ENCODE measurements at places on chromosomes 12 and 14. TPM values are rescaled to one million over a fixed set of nuclear protein-coding genes. Genes with fewer than 3 reads are reported as not detected.
A peak's percentile ranks its signal among the peaks of the same experiment; 100 is the strongest.

CHPT1 gene
- 30.2 TPM for total RNA-seq

GRCh38 chr12:65605019-65605418 lies 219.3 kb upstream of the HMGA2 start:
- no peak for DNase-seq

DNA sequence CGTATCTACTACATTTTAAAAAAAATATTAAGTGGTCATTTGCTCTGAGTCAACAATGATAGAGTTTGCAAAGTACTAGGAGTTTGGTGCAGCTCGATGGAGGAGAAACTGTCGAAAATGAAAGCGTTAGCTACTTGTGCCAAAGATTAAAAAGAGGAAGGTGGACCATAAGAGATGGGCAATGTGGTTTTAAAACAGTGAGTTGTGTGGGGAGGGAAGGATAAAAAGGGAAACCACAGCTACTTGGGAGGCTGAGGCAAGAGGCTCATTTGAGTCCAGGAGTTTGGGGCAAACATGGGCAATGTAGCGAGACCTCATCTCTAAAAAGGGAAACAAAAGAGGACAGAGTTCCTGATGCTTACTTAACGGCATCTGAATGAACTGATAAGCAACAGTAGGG lies 18.2 kb upstream of the STRAP start:
- DNase-seq, result no peak

DNA sequence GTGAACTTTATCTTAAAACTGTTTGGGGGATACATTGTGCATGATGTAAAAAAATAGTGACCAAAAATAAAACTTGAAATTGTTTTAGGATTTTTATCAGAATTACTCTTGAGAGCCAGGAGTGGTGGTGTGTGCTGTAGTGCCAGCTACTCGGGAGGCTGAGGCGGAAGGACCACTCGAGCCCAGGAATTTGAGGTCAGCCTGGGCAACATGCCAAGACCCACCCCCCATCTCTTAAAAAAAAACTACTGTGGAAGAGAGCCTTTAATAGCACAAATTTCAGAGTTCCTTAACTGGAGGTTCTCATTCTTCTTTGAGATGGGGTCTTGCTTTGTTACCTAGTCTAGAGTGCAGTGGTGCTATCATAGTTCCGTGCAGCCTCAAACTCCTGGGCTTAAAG lies 21.5 kb downstream of the CPSF2 start:
- DNase-seq, result no peak

MYO1H gene
- 0.51 TPM for total RNA-seq

DNA sequence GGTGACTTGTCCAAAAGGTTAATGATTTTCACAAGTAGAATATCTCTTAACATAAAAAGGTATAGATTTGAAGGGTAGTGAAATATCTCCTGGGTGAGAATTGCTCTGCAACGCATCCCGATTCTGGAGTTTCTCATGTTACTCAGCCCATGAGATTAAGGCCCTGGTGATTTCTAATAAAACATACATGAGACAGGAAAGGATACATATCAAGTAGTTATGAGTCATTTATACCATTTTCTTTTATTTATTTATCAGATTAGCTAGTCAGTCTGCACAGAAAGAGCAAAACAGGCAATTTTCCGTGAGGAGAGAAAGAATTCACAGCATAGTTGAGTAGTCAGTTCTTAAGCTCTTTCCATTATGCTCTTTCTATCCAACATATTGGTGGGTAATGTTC lies 535.6 kb upstream of the ATP2B1 start:
- DNase-seq, result no peak

- no peak for DNase-seq
Observed at GRCh38 chr14:56036353-56036752, 81.9 kb upstream of the PELI2 start.

DNA sequence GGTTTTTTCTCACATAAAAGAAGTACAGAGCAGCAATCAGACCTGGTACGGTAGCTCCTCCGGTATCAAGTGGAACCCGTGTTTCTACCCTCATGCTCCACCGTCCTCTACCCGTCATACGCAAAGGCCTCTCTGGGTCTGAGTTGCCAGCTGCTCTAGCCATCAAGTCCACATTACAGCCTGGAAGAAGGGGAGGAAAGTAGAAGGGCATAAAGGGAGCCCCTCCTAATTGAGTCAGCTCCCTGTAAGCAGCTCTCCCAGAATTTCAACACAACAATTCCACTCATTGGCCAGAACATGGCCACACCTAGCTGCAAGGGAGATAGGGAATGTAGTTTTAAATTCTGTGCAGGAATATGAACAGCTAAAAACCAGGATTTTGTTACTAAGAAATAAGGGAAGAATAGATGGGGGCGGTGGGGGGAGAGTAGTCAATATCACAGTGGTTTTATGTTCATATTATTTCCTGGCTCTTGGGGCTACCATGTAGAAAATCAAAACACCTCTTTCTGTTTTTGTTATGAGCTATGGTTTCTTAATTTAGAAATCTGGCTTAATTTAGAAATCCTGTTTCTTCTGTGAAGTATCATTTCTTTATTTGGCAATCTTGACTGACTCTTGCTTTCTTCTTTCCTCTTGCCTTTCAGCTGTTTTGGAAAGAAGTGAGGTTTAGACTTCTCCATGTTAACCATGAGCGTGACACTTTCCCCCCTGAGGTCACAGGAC lies 103.9 kb downstream of the AKAP6 start:
- no peak for DNase-seq

DNA sequence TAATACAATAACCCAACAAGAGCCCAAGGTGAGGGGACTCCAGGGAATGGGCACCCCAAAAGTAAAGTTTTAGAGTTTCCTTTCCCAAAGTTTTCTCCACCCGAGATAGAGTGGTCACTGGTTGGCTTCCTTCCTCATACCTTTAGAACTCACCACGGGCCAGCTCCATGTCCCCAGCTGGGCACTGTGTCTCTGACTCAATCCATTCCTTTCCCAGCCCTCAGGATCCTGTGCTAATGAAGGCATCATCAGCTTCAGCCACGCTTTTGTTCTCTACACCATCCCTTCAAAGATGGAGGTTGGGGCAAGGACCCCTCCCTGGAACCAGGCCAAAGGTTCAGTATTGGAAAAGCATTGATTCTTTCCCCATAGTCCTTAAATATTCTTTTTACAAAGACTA lies 59.8 kb upstream of the VASH1 start:
- DNase-seq, result no peak

DNA sequence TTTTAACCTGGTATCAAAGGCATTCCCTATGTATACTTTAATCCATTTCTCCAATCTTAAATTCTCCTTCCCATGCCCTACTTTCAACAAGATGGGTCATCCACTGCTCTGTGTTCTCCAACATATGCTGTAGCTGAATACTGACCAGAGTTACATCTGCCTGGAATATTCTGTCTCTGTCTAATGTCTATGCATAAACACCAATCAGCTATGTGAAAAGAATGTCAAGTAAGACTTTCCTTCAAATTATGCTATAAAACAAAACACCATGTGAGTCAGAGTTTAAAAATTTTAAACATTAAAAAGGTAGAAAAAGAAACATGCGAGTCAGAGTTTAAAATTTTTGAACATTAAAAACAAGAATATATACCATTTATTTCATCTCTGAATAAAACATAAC lies 19.3 kb downstream of the NT5DC3 start:
- peak; percentile 53 for DNase-seq
